Iris pigment epithelial cell (primary cell): ENCODE measurements at places on chromosomes 6 and 20.

GRCh38 chr6:3429211-3429610, 27.6 kb downstream of the SLC22A23 start:
- no peak for DNase-seq

DNA sequence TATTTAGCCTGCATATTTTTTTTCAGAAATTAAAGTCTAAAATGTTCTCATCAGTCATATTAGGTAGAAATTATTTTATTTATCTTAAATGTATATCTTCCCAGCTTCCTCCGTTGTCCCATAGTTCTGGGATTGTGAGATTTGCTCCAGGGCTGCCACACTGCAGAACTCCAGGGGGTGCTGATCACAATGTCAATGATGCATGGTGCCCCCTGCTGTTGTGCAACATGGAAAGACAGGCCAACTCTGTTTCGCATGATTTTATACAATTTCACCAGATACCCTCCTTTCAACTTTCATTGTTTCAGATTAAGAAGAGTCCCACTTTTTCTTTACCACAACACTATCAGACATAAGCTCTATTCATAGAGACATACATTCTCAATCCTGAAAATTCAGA, 35.9 kb downstream of the ID4 start:
- DNase-seq = no peak

DNA sequence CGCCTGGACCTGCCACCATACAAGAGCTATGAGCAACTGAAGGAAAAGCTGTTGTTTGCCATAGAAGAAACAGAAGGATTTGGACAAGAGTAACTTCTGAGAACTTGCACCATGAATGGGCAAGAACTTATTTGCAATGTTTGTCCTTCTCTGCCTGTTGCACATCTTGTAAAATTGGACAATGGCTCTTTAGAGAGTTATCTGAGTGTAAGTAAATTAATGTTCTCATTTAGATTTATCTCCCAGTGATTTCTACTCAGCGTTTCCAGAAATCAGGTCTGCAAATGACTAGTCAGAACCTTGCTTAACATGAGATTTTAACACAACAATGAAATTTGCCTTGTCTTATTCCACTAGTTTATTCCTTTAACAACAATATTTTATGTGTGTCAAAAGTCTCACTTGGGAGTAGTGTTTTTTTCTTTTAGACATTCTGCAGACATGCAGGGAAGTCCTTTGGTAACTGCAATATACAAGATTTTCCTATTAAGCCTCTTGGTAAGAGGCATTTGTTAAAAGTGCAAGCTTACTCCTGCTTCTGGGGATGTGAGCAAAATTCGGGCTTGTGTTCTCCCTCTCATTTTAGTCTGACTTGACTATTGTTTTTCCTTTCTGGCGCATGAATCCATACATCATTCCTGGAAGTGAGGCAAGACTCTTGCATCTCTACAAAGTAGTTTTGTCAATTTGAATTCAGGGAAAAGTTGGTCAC, 8.4 kb upstream of the DYNLRB1 start:
- DNase-seq = no peak

DNA sequence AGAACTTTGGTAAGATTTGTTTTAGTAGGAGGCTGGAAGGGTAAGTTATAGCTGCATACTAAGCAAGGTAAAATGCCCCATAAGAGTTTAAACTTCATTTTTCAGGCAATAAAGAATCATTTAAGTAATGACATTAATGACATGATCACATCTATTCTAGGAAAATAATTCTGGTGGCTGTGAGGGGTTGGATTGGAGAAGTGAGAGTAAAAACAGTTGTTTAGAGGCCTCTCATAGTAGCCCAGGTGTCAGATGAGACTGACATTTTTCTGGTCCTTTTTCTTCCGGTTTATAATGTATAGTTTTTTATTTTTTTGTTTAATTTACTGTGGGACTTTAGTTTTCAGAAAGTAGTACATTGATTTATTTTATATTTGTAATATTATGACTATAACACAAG, 40.8 kb downstream of the ITCH start:
- no peak for DNase-seq

- no peak for DNase-seq
Observed at GRCh38 chr6:98875375-98875774, 41.0 kb downstream of the POU3F2 start.

DNA sequence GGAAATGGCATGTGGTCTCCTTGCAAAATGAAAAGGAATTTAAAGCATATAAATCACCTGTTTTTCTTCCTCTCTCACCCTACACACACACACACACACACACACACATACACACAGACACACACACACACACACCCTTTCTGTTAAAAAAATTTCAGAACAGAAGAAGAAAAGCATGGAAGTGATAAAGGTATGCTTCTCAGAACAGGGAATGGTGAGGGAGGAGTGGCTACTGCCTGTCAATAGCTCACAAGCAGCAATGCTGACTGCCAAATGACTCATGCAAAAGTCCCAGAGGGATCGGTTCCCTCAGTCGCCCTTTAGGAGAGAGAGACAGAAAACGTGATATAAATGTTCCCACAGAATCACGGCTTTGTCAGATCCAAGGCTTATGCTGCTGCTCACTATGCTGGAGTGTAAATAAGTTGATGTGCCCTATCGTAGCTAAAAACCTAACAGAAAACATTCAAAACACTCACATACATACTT, 102.6 kb downstream of the IBTK start:
- DNase-seq = peak; percentile 93

- DNase-seq = no peak
Observed at GRCh38 chr6:33450434-33450833, 3.9 kb upstream of the ZBTB9 start.

GRCh38 chr6:30149858-30150550, 11.0 kb downstream of the TRIM10 start:
- no peak for DNase-seq

GRCh38 chr6:41663568-41663967, 25.3 kb downstream of the MDFI start:
- no peak for DNase-seq

- DNase-seq = no peak
Observed at GRCh38 chr6:90707246-90707645, 120.4 kb upstream of the MAP3K7 start.

DNA sequence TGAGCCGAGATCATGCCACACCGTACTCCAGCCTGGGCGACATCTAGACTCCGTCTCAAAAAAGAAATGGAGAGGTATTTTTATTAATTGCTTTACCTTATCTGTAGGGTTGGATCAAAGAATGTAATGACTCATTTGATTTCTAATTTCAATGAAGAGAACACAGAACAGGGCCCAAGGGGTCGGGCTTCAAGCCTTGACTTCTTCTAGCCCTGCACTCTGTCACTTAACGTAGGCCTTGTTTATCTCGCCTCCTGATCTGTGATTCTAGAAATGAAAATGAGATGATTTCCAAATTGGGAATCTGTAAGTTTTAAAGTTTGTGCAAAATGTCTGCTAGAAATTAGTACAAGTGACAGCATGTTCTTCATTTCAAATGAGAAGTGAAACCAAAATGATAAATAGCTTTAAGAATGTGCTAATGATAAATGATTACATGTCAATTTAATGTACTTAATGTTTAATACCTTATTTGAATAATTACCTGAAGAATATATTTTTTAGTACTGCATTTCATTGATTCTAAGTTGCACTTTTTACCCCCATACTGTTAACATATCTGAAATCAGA, 180.5 kb downstream of the SLC16A10 start:
- no peak for DNase-seq

DNA sequence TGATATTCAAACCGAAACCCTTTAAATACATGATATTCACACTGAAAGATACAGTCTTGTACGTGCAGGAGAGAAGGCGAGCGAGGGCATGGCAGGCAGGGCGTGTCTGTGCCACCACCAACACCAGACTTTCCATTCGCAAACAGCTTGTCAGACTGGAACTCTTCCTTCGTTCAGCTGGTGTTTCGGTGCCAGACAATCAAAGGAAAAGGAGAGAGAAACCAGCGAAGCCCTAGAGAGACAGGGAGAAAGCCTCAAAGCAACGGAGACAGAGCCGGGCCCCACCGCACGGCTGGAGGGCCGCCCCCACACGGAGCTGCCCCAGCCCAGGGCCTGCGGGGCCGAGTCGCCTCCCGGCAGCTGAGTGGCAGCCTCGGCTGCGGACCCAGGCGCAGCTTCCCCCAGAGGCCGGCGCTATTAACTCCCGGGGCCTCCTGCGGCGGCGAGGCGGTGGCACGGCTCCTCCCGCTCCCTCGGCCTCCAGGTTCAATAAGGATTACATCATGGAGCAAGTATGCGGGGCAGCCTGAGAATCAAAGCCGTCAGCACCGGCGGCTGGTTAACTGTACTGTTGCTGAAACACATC, 32.1 kb upstream of the NR2E1 start:
- peak; percentile 84 for DNase-seq
